ENCODE measurements at places on chromosomes 3 and 15.

DNA sequence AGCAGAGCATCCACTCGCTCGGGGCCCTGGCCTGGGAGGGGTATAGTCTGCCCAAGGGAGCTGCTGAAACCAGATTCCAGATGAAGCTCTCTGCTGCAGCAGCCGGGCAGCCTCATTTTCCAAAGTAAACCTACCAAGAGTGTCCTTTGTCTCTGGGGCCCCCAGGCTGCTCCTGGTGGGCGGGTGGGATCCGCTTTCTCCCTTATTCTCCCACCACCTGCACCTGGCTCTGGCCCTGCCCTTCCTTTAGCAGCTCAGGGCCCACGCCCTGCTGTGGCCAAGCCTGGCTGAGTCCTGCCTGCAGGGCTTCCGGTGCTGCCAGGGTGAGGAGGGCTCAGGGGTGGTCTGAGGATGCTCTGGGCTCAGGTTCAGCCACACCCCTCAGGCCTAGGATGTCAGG lies 13.0 kb downstream of the SCN5A start:
- no peak for DNase-seq

GRCh38 chr3:61594144-61594963 lies 33.0 kb downstream of the PTPRG start:
- no peak for DNase-seq

- DNase-seq: no peak
Measured at GRCh38 chr3:97131476-97131875, 317.1 kb downstream of the EPHA6 start.

- peak; percentile 20 for DNase-seq
Measured at GRCh38 chr3:138867996-138868395, 33.3 kb upstream of the PIK3CB start.

DNA sequence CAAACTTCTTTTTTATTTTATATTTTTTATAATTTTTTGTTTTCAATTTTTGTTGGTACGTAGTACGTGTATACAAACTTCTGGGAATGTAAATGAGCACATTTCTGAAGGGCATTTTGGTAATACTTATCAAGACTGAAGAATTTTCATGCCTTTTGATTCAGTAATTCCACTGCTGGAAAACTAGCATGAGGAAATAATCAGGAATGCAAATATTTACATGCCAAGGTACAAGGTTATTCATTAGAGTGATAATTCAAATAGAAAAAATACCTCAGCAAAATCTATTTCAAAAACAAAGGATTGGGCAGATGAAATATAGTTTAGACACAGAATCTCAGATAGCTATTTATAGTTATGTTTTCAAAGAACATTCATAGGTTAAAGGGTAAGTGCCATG lies 128.7 kb downstream of the DMXL2 start:
- no peak for DNase-seq

DNA sequence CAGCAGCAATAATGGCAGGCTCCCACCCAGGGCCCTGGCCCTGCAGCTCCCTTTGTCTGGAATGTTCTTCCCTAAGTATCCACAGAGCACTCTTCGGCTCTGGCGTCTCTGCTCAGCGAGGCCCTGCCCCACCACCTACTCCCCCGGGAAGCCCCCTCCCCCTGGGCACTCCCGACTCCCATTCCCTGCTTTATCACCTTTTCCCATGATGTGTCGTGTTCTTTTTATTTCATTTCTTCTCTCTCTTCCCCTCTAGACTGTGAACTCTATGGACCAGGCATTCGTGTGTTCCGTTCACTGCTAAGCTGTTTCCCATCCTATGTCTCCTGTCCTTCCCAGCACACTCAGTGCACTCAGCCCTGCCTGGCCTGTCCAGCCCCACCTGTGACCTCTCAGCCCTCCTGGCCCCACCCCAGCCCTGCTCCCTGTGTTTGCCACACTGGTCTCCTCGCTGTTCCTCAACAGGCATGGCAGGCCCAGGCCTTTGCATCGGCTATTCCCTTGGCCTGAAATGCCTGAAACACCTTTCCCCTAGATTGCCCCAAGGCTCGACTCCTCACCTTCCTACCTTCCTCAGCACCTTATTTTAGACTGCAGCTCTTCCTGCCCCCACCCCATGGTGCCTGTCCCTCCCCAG lies 107.4 kb downstream of the TPRA1 start:
- DNase-seq: no peak

DNA sequence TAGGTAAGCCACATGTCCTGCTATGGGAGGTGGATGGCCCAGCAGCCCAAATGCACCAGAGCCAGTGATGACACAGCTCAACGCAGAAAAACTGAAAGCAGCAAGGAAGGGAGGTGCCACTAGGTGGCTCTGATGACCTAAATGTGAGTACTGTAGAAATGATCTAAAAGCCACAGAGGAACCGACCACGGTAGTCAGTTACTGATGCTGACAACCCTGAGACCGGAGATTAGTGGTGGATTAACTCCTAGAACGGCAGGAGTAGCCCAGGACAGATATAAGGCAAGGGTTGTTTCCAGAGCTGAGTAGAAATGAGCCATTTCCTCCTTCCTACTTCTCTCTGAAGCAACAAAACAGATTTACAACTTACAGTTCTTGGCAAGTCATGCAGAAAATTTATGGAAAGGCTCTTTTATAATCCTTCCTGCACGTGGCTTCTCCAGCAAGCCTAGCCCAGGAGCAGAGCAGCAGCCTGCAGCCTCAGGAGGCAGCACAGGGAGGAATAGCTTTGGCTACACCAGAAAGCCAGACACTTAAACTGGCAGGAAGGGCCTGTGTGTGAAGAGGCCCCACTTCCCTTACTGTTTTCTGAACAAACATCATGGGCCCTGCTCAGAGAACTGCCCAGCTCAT lies 13.1 kb downstream of the FBXL22 start:
- DNase-seq: peak; percentile 79

GRCh38 chr3:70231266-70231701 lies 81.2 kb downstream of the MDFIC2 start:
- DNase-seq: no peak

DNA sequence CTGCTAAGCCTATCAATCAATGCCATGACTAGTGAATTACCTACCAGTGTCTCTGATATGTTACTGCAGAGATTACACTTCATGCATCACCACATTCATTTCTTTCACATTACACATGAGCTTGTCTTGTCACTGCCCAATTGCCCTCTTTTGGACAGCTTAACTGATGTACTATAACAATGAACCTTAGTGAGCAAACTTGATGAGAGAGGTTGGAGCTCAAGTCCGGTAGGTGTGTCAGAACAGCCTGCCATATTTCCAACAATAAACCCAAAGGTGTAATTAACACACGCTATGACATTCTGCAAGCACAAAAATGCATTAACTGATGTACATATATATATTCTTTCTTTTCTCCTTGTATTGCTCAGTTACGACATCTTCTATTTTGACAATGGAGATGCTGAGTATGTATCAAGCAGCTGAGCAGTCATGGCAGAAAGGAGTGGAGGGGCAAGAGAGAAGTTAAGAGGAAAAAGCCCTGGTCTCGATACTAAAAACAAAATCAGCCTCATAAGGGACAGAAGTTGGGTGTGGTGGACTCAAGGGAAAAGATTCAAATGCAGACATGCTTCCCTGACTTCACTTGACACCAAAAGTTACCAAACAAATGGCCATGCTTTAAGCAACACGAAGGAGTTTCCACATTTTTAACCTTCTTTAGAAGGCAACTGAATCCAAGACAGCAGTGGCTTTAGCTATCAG lies 538.2 kb downstream of the FOXP1 start:
- no peak for DNase-seq

- no peak for DNase-seq
Measured at GRCh38 chr15:96860741-96861140, 530.2 kb downstream of the NR2F2 start.

GRCh38 chr15:70795311-70795665 lies 31.9 kb upstream of the UACA start:
- DNase-seq: peak; percentile 99

DNA sequence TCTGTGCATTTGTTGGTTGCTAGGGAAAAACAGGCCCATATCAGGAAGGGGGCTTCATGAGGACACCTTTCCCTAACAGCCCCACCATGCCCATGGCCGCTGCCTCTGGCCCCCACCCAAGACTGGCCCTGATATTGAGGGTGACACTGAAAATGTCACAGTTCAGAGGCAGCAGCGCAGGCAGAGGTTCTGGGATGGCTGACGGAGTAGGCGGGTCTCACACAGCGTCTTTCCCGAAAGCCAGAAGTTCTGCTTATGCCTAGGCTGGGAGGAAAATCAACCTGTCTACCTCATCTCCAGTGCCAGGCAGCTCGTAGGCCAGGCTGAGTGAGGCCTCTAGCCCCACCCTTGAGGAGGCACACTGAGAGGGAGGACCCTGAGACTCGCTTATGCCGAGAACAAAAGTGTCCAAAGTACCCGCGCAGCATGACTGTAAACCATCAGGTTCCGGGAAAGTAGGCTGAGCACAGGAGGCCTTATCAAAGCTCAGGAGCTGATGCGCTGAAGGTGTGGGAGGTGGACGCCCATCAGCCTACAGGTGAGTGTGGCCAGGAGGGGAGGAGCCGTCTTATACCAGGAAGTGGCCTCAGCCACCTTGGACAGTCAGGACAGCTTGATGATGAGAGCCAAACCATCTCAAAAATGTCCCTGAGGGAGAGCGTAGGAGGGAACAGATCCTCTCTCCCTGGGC lies 27.5 kb downstream of the GRAMD2A start:
- DNase-seq: no peak

- DNase-seq: no peak
Measured at GRCh38 chr15:67394873-67395639, 125.9 kb upstream of the C15orf61 start.

DNA sequence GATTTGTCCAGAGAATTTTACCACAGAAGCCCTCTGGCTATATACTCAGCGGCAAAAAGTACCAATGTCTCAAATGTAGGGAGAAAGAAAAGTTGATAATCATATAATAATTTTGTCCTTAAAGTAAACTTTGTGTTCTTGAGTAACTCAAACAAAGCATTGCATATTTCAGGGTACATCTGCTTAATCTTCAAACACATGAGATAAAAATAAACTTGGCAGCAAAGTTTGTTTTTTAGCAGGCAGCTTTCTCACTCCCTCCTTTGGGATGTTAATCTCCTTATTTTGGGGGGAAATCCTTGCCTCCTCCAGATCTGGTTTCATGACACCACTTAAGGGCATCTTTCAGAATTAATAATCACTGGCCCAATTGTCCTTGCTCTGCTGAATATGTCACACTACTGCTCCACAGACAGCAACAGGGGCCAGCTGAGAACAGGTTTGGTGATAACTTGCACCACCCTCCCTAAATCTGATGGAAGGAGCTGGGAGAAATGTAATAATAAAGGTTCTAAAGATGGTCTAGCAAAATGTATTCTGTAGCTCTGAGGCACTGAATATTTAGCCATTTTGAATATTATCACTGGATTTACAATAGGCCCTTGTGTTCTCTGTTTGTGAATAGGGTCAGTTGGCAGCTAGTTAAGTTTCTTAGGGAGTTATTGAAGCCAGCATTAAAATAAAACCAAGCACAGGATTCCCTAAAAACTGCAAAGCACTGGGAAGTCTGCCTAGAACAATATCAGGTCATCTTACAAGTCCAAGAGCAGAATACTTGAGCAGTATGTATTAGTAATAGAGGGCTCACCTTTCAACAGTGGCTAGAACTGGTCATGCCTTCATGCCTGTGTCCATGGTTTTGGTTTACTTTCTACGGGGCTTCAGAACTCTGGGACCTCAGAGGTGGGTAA lies 79.2 kb downstream of the EFL1 start:
- DNase-seq: no peak

DNA sequence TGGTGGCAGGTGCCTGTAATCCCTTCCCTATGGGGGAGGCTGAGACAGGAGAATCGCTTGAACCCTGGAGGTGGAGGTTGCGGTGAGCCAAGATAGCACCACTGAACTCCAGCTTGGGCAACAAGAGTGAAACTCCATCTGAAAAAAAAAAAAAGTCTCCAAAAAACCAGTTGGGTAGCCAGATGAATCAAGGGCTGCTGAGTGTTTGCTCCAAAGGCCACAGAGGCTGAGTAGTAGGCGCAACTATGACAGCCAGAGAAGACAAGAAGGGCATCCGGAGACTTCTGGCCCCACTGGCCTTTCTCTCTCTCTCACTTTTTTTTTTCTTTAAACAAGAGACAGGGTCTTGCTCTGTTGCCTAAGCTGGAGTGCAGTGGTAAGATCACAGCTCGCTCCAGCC lies 131.8 kb downstream of the SMAD6 start:
- no peak for DNase-seq

DNA sequence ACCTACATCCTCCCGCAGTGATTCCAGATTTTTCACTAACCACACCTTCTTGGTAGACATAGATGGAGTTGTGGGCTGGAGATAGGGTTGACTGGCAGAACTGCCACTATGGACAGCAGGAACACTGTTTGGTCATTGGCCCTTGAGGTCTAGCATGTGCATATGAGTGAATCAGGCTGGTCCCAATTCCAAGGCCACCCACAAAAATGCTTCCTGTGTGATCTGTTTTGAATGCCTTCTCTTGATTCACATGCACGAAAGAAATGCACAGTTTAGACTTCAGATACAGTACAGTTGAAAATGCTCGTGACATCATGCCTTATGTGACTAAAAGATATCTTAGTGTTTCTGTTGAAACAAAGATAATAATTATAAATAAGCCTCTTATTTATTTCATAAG lies 285.8 kb upstream of the SEMA6D start:
- no peak for DNase-seq

GRCh38 chr15:65354835-65355172 lies 23.0 kb downstream of the IGDCC3 start:
- DNase-seq: no peak

DNA sequence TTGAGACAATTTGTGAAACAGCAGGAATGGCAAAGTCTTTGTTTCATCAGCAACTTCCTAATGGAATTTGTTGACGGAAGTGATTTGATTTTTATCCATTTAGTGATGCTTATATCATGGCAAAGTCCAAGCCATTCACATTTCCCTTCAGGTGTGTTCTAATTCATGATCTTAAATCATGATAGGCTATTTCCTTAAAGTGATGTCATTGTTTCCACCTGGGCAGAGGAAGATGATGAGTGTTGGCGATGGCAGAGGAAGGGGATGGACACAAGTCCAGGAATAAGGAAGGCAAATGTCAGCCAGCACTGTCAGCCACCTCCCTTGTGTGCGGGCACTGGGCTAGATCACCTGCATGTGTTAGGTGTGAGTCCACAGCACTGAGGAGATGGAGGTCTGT lies 49.9 kb downstream of the EEFSEC start:
- no peak for DNase-seq

DNA sequence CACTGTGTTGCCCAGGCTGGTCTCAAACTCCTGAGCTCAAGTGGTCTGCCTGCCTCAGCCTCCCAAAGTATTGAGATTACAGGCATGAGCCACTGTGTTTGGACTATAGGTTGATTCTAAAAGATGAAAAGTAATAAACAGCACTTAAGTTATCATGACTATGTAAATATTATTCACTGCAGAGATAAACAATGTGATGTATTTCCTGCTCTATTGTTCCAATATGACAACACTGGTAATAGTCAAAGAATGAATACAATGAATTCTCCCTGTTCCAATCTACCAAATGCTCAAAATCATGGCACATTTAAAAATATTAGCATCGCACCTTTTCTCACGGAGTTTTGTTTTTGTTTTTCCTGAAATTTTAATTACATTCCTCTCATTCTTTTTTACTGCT lies 36.8 kb upstream of the TBL1XR1 start:
- DNase-seq: no peak
